ENCODE measurements at places on chromosomes 1 and 21. TPM values are rescaled to one million over a fixed set of nuclear protein-coding genes. Genes with fewer than 3 reads are reported as not detected.

Gene KCNE2
- not detected for total RNA-seq

Gene OXCT2
- 2.5 TPM for total RNA-seq

Gene NMNAT2
- total RNA-seq, result 0.23 TPM

Gene DNALI1
- 3.8 TPM for total RNA-seq

Gene OR2T33
- not detected for total RNA-seq

Gene FCER1A
- total RNA-seq, result not detected

Gene CCDC181
- total RNA-seq, result 0.41 TPM

Gene SPATA1
- not detected for total RNA-seq

Gene ZNF683
- not detected for total RNA-seq

Gene SLAMF8
- total RNA-seq, result not detected

Gene PALMD
- total RNA-seq, result 83.9 TPM

Gene CD101
- total RNA-seq, result 0.06 TPM

Gene MTMR11
- total RNA-seq, result 2.2 TPM

Gene CLEC20A
- not detected for total RNA-seq

Gene CCDC28B
- total RNA-seq, result 17.5 TPM

Gene GNG4
- total RNA-seq, result not detected

Gene FMO2
- total RNA-seq, result not detected

Gene DTL
- 8.0 TPM for total RNA-seq

Gene C1orf167
- total RNA-seq, result not detected

Gene SYT2
- not detected for total RNA-seq

Gene CRNN
- not detected for total RNA-seq

Gene CD53
- total RNA-seq, result not detected

Gene ETV3L
- total RNA-seq, result not detected

Gene INAVA
- 2.3 TPM for total RNA-seq

Gene TLR5
- total RNA-seq, result 0.53 TPM

Gene RIPPLY3
- total RNA-seq, result not detected

Gene DCST1
- total RNA-seq, result not detected

Gene MROH7
- total RNA-seq, result not detected

Gene EFCAB14
- 79.3 TPM for total RNA-seq

Gene SLC25A34
- 0.53 TPM for total RNA-seq

Gene ZBTB7B
- total RNA-seq, result 23.6 TPM

Gene AUNIP
- total RNA-seq, result 1.6 TPM

Gene ERG
- total RNA-seq, result 118 TPM

Gene C1orf53
- 0.34 TPM for total RNA-seq

Gene TOR1AIP1
- 29.7 TPM for total RNA-seq

Gene THEM5
- not detected for total RNA-seq

Gene TSPAN2
- 0.68 TPM for total RNA-seq

Gene KIF21B
- total RNA-seq, result 3.1 TPM

Gene GADD45A
- total RNA-seq, result 123 TPM

Gene FOXO6
- not detected for total RNA-seq

Gene DSCAM
- 0.58 TPM for total RNA-seq

Gene AGMAT
- 0.35 TPM for total RNA-seq

Gene CELA2B
- total RNA-seq, result not detected

Gene PTGFRN
- total RNA-seq, result 92.3 TPM

Gene CTSS
- 137 TPM for total RNA-seq

Gene GUCA2B
- total RNA-seq, result not detected

Gene WNT3A
- total RNA-seq, result not detected

Gene INKA2
- 10.4 TPM for total RNA-seq

Gene OLIG1
- not detected for total RNA-seq

Gene ODF2L
- 84.9 TPM for total RNA-seq

Gene RGS16
- 1.0 TPM for total RNA-seq

Gene RBM11
- not detected for total RNA-seq

Gene VHLL
- not detected for total RNA-seq
